ENCODE measurements at places on chromosomes 12 and 14. TPM values are rescaled to one million over a fixed set of nuclear protein-coding genes. Genes with fewer than 3 reads are reported as not detected.

- no peak for DNase-seq
These were observed 26.5 kb upstream of the CORO1C start for GRCh38 chr12:108757856-108758255.

Gene TAS2R13
- not detected for polyA plus RNA-seq

Gene CLEC9A
- polyA plus RNA-seq = not detected

Gene SYCP3
- polyA plus RNA-seq = not detected

DNA sequence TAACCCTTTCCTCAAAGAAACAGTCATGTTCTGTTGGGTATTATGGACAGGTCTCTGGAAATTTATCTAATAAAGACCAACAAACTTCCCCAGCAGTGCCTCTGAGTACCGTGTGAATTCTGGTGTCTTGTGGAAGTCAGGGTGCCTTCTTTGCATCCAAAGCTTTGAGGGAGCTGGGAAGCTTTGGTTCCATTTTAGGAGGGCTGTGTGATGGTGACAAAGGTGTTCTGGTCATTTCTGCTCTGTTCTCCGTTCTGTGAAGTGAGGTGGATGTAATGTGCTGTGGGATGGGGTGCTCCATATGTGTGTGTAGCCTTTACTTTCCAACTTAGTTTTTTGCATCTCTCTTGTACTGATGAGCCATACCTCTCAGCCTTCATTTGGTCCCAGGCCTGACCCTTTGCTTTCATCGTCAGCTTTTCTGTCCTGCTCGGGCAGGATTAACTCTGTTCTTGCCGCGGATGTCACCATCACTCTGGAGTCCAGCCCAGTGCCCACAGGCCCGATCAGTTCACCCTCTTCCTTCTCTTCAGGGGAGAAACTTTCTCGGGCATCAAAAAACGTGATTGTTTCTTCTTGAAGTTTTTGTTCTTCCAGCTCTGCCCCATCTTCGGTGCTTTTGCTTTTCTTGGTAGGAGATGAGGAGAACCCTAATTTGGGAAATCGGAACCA, 13.2 kb downstream of the PLD4 start:
- no peak for DNase-seq

Gene NABP2
- polyA plus RNA-seq = 47.5 TPM

- no peak for DNase-seq
These were observed 2.3 kb upstream of the ACSS3 start for GRCh38 chr12:81075539-81075938.

DNA sequence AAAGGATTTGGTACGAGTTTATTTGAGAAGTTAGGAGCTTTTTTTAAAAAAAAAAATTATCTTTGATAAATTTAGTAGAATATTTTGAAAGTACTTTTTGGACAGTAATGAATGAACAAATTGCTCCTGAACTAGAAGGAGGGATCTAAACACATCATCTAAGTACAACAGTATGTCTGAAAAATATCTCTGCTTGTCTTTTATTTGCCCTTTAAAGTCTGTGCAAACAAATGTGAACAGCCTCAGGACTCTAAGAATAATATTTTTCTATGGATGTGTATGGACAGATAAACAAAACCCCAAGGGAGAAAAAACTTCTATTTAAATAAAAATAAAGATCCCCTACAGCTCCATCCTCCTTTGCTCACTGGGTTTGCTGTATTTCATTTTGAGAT, 19.5 kb downstream of the FBXL14 start:
- no peak for DNase-seq

GRCh38 chr14:22289570-22289969, 299.5 kb downstream of the DAD1 start:
- no peak for DNase-seq

GRCh38 chr12:18747895-18748294, 10.0 kb downstream of the CAPZA3 start:
- peak; percentile 89 for DNase-seq

DNA sequence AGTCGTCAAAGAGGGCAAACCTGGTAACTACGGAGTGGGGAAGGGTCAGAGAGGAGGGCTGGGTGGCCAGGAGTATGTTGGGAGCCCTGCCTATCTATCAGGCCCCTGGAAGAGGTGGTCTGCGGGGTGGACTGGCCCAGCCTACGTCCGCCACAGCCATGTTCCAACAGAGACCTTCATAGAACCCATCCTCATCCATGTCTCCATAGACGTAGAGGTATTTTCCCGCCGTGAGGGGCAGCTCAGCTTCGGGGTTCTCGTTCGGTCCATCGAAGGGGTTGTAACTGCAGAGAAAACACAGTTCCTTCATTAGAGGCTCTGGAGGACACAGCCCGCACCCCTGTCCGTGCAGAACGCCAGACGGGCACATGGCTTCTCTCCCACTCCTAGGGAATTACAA, 107.3 kb downstream of the PIWIL1 start:
- DNase-seq = no peak

DNA sequence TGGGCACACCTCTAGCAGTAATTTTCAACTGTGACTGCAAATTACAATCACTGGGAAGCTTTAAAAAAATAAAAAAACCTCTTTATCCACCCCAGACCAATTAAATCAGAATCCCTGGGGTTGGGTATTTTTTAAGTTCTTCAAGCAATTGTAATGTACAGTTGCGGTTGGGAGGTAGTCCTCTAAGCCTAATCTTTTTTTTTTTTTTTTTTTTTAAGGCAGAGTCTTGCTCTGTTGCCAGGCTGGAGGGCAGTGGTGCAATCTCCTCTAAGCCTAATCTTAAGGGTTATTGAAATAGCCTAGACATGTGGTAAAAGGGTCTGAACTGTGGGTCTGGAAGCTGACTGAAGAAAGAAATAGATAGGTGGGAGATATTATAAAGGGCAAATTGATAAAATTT, 230.5 kb downstream of the AKAP6 start:
- no peak for DNase-seq

GRCh38 chr14:89911010-89911919, 43.3 kb downstream of the EFCAB11 start:
- DNase-seq = no peak

Gene TAC3
- polyA plus RNA-seq = not detected

DNA sequence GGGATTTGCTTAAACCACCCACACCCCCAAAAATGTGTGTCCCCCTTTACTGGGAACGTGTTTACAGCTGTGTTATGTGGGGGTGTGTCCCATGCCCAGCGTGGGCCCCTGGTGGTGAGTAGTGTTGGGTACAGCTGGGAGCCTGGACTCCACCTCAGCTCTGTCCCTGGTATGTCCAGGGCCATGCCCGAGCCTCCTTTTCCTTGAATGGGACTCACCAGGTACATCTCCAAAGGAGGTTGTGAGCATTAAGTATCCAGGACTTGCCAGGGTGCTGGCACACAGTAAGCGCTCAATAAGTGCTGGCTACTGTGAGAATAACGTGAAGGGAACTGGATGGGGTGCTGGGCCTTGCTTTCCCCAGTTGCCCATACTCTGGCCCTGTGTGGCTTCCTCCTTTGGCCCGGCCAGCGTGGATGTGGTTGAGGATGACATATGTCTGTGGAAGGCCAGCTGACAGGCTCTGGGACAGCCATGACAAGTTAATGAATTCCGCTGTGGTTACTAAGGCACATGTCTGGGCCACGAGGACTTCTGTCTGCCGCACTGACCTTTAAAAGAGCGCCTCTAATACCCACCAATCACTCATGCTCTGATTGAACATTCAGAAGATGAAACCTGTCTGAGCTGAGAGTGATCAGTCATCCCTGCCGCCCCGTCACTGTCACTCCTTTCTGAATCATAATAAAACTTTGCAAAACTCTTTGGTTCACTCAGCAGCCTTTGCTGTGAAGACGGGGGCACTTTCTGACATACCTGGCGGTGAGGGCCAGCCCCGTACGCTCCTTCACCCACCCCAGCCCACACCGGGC, 74.7 kb downstream of the DIO3 start:
- no peak for DNase-seq

Gene KRT78
- polyA plus RNA-seq = not detected

DNA sequence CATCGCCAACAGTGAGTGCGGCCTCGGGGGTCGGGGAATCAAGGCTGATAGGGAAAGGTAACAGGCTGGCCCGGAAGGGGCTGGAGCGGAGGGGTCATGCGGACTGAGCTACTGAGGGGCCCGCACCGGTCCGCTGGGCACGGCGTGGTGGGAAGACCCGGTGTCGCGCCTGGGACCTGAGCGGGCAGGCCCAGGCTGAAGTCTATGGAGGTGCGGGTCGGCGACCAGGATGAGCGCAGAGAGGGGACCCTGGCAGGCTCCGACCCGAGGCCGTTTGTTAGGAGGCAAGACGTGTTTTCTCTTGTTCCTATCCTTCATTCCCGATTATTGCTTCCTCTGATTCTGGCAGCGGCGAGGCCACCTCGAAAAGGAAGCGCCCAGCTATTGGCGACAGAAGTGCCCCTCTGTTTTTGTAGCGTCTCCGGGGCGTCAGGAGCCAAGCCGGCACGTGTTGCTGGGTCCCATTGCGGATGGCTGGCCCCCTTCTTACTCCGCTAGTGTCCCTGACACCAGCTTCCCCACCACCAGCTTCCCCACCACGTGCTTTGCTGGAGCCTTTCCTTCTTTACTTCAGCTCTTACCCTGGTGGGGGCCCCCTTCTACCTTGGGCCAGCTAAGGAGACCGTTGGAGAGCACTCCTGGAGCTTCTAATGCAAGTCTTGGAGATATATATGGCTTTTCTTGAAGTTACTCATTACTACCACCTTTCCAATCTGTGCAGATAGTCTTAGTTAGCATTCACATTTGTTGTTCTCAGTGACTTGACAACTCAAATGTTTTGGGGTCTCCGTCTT, 653 bp downstream of the PA2G4 start:
- DNase-seq = no peak

GRCh38 chr12:89884416-89884898, 175.8 kb upstream of the ATP2B1 start:
- DNase-seq = no peak

Gene HOXC13
- 1.0 TPM for polyA plus RNA-seq

DNA sequence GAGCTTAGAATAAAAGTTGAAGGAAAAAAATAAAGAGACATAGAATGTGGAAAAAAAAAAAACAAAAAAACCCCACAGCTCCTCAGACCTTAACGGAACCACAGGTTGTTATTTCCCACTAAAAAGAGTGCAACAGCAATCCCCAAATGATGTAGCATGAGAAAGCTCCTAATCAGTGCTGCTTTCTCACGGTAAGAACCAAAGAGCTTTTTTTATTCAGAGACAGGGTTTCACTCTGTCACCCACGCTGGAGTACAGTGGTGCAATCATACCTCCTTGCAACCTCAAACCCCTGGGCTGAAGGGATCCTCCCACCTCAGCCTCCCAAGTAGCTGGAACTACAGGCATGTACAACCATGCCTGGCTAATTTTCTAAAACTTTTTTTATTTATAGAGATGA, 13.3 kb downstream of the NDUFA12 start:
- DNase-seq = no peak

- DNase-seq = peak; percentile 79
These were observed 283.5 kb downstream of the KSR2 start for GRCh38 chr12:117685110-117685926.

- no peak for DNase-seq
These were observed 9.1 kb upstream of the MGAT4C start for GRCh38 chr12:86265329-86265695.

DNA sequence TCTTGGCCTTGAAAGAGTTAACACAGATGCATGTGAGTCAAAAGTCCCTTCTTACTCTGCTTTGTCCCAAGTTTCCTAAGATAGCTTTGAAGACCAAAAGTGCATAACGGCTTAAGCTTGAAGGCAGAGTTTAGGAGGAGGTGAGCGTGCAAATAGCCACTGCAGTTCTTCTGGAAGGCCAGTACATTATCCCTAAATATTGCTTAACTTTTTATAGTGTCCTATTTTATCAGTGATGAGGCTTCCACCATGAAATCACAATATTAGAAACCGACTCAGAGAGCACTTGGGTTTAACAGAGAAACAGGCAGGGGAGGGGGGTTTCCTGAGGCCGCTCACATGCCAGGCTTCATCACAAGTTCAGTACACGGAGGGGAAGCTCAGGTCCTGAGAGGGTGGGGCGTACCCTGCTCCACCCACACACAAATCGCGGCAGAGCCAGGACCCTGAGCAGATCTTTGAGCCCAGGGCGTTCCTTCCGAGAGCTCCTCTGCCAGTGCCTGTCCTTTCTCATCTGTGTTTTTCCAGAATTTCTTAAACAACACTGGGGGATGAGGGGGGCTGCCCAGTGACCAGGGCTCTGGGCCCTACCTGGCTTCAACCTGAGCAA, 26.8 kb upstream of the BDKRB2 start:
- DNase-seq = no peak

Gene CCDC196
- polyA plus RNA-seq = not detected

GRCh38 chr12:116818341-116818856, 62.8 kb downstream of the HRK start:
- no peak for DNase-seq

GRCh38 chr14:75609606-75610475, 31.4 kb downstream of the FLVCR2 start:
- no peak for DNase-seq

DNA sequence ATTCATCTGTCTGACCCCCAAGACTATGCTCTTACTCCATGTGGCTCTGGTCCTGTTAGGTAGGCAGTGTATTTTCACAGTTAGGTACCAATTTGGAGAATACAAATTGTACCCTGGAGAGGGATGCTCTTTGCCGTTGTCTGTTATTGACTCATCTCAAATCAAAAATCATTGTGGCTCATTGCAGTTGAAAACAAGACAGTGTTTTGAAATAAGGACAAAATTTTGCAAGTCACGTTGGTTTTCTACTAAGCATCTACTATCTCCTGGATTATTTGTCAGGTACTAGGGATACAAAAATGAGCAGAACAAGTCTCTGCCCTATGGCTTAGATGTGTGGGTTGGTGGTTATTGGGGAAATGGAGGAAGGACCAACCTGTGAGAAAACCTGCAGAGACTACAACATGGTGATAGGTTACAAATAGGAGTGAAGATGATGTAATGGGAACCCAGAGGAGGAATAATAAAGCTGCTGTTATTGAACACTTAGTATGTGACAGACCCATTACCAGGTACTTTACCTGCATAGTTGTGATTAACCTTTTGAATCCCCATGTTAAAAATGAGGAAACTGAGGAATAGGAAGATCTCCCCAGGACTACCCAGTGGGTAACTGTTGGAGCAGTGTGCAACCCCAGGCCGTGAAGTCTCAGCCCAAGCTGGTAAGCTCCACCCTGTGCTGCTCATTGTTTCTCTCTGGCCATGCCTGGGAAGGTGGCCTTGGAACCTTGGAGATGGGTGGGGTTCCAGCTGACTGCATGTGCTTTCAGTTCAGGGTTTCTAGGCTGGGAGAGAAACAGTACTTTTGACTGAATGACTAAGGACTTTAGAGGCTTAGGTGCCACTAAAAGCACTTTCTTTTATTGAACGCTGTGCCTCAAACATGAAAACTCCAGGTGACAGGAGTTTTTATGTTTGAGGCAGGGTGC, 72.9 kb upstream of the SRSF5 start:
- DNase-seq = no peak
